ENCODE measurements at places on chromosomes 2 and 18. TPM values are rescaled to one million over a fixed set of nuclear protein-coding genes. Genes with fewer than 3 reads are reported as not detected.

DNA sequence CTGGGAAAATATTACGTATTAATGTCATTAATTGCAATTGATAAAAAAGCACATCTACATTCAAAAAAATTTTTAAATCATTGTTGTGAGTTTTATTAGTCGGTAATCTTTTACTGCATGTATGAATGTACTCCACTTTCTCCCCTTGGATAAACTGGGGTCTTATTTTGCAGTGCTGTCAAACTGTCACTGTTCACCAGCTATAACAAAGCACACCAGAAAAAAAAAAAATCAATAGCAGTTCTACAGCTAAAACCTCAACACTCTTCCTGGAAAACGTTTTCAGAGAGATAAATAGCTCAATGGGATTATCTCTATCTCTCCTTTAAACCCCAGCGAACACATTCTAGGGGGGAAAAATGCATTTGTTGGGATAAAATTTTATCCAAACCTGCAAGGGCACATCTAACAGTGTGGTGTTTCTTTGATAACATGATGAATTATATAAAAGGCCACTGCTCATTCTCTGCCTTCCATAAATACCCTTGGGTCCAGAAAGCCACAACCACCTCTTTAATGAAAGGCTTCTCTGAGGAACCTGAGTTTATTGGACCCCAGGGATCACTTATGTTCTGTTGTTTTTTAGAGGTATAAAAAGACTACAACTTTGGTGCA, 219.9 kb downstream of the CDH20 start:
- DNase-seq: no peak

- DNase-seq: peak; percentile 45
Observed at GRCh38 chr2:39119732-39120520, 925 bp downstream of the SOS1 start.

DNA sequence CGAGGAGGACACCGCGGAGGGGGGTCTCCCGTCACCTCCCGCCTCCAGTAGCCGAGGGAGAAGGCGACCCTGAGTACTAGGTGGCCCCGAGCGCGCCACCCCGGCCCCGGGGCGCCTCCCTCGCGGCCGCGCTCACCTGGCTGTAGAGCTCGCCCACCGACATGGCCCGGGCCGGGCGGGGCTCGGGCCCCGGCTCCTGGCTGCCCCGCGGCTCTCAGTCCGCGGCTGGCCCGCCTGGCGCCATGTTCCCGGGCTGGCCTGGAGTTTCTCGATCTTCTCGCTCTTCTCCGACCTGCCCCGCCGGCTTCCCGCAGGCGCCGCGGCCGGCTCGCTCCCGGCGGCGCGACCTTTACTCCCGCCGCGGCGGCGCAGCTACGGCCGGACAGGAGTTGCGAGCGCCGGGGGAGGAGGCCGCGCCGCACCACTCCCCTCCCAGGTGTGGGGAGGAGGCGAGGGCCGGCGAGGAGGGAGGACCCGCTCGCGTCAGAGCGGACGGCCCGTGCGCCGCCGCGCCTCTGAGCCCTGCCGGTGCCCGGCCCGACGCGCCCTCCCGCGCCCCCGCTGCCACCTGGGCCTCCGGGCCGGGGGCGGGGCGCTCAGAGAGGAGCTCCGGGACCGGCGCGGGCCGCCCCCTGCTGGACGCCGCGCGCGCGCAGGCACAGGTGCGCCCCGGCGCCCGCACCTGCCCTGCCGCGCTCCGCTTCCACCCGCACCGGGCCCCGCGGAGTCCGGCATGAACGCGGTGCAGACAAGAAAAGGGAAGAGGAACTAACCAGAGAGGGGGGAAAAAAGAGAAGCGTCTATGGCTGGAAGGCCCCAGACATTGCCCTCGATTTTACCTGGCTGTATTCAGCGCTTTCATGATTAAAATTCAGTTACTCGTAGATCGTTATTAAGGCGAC, at the start of gene MYO5B:
MYO5B (minus strand) TSS at position 517 of the 902 bp plus-strand sequence; CDS start at position 163, 354 bp downstream.
- peak; percentile 12 for DNase-seq

DNA sequence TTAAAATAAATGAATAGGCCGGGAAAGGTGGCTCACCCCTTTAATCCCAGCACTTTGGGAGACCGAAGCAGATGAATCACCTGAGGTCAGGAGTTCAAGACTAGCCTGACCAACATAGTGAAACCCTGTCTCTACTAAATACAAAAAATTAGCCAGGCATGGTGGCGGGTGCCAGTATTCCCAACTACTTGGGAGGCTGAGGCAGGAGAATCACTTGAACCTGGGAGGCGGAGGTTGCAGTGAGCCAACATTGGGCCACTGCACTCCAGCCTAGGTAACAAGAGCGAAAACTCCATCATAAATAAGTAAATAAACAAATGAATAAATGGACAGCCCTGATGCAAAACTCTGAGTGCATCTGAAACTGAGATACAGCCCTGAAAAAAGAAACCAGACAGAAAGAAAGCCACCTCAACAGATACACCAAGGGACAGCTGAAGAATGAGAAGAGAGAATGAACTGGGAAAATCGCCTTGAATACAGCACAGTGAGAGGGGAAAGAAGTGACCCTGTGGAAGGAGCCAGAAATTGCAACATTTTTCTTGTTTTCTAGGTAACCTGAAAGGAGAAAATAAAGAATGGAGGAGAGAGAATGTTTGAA, 64.4 kb downstream of the TRABD2A start:
- no peak for DNase-seq

GRCh38 chr2:23803965-23804542, 122.9 kb downstream of the ATAD2B start:
- no peak for DNase-seq

GRCh38 chr18:24208270-24209035, 69.6 kb downstream of the CABYR start:
- no peak for DNase-seq

DNA sequence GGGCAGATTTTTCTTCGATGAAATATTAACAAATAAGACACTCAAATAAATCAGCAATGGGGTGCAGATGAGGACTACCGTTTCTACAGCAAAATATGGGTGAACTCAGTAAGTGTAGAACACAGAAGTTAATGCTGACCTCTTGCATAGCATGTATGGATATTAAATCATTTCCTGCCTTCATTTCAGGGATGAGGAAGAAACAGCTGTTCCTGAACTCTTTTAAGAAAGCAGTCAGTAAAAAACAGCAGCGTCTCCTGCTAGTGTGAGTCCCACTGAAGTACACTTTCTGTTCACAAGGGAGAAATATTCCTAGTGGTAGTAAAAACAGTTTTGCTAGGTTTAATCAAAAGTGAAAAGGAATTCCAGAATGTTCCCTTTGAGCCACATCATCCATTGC, 379.0 kb downstream of the ZEB2 start:
- DNase-seq: no peak

DNA sequence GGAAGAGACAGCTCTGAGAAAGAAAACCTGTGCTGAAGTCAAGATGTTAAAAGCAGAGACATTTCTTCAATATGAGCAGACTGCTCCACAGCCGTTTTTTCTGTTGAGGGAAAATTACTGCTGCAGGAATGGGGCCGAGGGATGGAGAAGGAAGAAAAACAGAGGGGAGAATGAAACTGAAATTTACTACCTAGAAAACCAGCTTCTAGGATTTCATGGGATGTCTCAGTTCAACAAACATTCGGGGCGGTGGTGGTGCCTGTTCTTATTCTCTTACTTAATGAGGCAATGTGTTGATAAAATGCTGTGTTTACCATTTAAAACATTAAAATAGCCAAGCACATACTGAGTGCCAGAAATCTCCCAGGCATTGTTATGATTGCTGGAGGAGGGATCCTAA, 557.1 kb upstream of the MEX3C start:
- DNase-seq: no peak

- no peak for DNase-seq
Observed at GRCh38 chr18:35746826-35747339, 165.3 kb downstream of the GALNT1 start.

DNA sequence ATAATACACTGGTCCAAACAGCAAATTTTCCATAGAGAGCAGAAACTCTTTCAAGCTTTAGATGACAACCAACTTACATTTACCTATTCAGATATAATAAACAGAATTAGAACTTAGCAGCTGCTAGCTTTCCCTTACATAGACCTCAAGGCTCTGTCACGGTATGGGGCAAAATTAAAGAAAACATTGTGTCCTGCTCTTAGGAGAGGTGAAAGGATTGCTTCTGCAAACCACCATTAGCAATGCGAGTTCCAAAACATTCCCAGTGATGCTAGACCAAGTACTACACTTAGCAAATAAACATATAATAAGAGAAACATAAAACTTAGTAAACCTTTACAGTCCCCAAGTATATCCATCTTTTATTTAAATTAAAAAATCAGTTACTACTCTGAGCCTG, 183.3 kb downstream of the CAMKMT start:
- DNase-seq: no peak

- no peak for DNase-seq
Observed at GRCh38 chr2:54955358-54956110, 94.7 kb downstream of the RTN4 start.

DNA sequence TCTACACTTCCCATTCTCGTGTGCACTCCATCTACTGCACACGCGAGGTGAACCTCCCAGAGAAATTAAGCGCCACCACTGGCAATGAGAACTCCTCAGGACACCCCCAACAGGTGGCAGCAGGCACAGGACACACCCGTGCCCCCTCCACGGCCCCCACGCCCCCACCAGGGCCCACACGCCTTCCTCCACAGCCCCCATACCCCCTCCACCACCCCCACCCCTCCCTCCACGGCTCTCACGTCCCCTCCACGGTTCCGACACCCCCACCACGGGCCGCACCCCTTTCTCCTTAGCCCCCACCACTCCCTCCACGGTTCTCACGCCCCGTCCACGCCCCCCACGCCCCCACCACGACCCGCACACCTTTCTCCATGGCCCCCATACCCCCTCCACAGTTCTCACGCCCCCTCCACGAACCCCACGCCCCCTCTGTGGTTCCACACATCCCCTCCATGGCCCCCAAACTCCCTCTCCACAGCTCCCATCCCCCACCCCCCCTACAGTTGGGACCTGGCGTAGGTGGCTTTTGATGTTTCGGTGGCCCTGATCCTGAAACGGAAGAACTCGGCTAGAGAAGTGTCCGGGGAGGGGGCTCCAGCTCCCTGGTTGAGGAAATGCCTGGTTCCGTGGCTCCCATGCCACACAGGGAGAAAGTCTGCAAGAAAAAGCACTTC, 110.8 kb downstream of the ZNF516 start:
- no peak for DNase-seq

- DNase-seq: no peak
Observed at GRCh38 chr2:214261683-214262082, 149.2 kb upstream of the VWC2L start.

TMEM247 gene
- total RNA-seq: not detected

ANKRD30BL gene
- total RNA-seq: 0.39 TPM

DARS1 gene
- 59.4 TPM for total RNA-seq

DLGAP1 gene
- not detected for total RNA-seq

CERKL gene
- not detected for total RNA-seq
